T-helper 17 cell (primary cell): ENCODE measurements at places on chromosomes 2 and 18. TPM values are rescaled to one million over a fixed set of nuclear protein-coding genes. Genes with fewer than 3 reads are reported as not detected.

DNA sequence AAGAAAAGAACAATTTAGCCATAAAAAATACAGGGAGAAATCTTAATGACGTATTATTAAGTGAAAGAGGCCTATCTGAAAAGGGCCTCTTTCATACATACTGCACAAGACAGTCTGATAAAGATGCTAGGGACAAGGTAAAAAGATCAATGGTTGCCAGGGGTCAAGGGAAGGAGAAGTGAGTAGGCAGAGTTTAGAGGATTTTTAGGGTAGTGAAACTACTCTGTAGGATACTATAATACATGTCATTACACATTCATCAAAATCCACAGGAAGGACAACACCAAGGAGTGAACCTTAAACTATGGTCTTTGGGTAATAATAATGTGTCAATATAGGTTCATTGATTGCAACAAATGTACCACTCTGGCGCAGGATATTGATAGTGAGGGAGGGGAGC is 289.3 kb downstream of the FSIP2 start:
- DNase-seq, result no peak

GRCh38 chr2:129565551-129566109 is 413.8 kb upstream of the RAB6C start:
- no peak for DNase-seq

DNA sequence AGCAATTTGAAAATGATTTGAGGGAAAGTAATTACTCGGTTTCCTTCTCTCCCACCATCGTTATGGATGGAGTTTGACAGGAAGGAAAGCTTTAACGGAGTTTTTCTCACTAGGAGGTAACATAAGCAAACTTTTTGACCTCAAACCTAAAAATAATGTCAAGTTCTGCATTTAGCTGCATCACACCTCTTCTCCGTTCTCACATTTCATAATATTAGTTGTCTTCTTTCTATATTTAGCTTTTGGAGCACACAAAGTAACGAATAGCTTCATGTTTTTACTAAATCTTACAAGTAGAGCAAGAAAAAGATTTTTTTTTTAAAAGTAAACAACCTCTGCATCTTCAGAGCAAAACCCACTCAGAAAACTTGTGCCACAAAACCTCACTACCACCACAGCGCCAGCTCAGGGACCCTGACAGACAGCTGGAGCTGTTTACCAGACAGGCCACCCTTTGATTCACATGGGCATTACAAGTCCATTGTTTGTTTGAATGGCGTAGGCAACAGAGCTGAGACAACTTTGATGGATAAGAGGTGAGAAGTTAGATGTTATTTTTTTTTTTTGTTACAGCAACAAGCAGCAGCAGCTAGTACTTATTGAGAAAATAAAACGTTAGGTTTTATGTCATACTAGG is 21.9 kb upstream of the ICOS start:
- no peak for DNase-seq

DNA sequence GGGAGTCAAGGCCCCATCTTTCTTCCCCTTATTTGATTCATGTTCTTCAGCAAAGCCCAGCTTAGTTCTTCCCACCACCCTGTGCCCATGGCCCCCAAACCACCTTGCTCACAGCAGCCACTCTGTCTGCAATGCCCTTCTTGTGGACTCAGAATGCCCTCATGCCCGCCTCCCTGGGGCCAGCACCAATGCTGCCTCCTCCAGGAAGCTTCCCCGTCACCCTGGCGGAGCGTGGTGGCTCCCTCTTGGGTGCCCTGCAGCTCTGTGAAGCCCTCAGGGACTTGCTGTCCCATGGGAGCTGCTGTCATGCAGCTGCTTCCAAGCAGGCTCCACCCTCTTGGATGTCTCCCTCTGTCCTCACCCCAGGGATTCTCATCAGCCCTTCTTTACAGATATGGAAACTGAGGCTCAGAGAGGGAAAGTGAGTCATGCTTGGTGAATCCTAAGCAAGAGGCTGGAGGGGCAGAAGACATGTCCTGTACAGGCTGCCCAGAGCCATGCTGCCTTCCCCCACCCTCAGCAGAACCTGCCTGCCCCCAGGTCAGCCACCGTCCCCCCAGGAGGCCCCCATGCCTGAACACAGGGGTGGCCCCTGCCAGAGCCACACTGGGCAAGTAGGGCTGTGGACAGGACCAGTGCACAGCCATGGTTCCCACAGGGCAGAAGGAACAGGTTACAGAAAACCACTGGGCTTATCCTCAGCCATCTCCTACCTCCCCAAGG is 11.8 kb upstream of the DUSP2 start:
- no peak for DNase-seq

The UGT1A5 gene
- total RNA-seq, result not detected

The IGFBP2 gene
- total RNA-seq, result 6.1 TPM

- DNase-seq, result no peak
These were observed 51.0 kb downstream of the LDLRAD4 start for GRCh38 chr18:13269521-13270011.
